Sigmoid colon (tissue), 7 donors: ENCODE measurements at places on chromosomes 13 and 19.

DNA sequence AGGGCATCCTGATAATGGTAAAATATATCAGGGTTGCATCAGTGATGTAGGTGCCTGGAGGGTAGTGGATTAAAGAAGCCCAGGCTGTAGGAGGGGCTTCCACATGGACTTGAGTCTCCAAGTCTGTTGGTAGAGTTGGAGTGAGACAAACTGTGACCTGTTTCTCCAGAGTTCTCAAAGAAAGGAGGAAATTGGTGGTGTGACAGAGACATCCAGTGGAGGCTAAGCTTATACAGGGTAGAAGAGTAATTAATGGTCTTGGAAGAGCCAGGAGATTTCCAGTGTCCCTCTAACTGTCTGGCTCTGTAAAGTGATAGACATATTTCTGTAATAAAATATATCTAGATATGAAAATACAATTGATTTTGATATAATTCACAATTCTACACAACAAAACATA, 61.1 kb downstream of the GPC5 start:
- DNase-seq, result no peak

- peak; percentile 72 for DNase-seq
Measured at GRCh38 chr19:1237754-1238368, at the start of gene CBARP. TSS of gene CBARP (minus strand) at chr19:1238005. CDS start at chr19:1236100, 1,905 bp downstream.

DNA sequence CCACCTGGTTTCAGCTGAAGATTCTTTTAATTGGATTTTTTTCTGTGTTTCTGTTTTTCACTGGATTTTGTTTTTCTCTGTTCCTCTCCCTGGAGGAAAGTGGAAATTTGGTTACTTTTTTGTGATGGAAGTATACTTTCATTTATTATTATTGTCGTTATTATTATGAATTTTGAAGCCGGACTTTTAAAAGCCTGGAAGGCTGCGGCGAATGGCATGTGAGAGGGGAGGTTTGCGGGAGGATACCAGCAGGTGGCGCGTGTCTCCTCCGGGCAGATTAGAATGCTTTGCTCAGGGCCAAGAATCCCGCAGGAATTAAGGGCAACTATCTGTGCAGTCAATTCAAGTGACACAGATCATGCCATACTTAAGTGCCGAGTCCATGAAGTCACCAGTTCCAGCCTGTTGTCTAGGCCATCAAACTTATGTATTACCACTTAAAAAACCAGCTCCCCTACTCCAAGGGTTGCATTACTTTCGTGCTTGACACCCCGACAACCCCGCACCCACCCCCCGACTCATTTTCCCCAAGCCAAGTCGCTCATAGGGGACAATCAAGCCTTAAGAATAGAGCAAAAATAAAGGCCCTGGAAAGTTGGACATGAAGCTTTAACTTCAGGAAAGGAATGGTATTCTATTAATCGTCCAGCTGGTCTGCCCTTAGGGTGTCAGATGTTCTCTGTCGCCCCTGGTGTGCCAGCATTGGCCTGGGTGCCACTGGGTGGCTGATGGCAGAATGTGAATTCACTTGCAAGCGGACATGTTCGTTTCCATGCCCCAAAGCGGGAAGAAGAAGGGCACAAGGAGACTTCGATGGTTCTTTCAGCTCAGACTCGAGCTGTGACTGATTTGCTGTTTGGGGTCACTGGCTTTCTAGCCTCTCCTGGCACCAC, 1.3 kb upstream of the LRCH1 start:
- DNase-seq, result peak; percentile 90

DNA sequence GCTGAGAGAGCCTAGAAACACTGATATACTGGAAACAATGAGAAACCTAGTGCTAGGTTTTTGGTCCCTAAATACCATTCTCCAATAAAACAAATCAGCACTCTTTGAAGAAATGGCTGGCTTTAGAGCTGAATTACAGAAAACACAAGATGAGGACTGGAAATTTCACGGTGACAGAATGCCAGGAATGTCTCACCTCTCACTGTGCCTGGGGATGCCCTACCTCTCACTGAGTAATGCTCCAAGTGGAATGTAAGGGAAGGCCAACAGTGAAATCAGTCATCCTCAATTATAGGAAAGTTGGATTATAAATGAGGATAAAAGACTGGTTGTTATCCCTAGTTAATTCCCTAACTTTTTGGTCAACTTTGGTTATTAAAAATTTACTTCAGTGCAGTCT, 259.0 kb downstream of the NALCN start:
- no peak for DNase-seq

DNA sequence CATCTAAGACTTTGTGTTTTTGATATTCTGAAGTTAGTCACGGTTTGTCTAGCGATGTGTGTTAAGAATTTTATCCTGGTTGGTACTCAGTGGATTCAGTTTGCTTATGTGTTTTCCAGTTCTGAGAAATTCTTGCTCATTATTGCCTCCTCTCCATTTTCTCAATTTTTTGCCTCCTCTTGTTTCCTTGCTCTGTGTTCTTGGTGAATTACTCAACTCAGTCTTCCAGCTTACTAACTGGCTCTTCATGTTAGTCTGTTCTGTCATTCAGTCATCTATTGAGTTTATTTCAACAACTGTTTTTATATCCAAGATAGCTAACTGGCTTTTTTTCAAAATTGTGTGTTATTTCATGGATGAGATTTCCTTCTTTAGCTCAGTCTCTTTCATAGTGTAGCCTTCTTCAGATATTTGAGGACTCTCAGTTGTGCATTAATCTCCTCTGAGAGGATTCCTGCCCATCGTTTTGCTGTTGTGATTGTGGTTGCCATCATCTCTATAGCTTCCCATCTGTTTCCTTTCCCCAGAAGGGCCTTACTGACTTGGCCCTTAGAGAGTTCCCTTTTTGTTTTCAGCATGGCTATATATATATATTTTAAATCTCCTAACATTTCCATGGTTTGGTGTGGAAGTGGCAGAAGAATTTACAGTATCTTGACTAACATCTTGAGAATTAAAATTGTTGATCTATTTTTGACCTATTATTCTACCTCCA, 6.2 kb downstream of the SETDB2 start:
- no peak for DNase-seq

- DNase-seq, result no peak
Measured at GRCh38 chr13:111347438-111347837, 27.0 kb downstream of the TEX29 start.

DNA sequence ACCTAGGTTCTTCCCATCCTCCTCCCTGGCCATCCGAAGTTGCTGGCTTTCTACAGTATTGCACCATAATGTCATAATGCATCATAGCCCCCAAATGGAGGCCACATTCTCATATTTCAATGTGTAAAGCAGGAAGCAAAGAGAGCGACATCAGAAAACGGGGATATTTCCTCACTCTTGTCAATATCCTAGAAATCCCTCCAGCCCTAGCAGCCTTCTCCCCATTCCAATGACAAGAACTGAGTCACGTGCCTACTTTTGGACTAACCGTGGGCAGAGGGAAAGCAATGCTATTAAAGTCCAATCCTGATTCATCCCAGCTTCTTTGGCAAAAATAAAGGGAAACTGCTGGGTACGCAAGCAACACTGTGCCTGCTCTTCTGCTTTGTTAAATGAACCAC, 4.3 kb upstream of the RAP2A start:
- DNase-seq, result no peak
